ENCODE measurements at places on chromosomes 5 and 9. TPM values are rescaled to one million over a fixed set of nuclear protein-coding genes. Genes with fewer than 3 reads are reported as not detected.

The PCA3 gene
- not detected for total RNA-seq

The PCDHA8 gene
- total RNA-seq: under 0.01 TPM

The FOXD4L4 gene
- total RNA-seq: under 0.01 TPM

The QRFP gene
- not detected for total RNA-seq

The MARCHF3 gene
- total RNA-seq: 18.8 TPM

The IFNA13 gene
- not detected for total RNA-seq

The C1QTNF2 gene
- total RNA-seq: 0.72 TPM

The SH3TC2 gene
- 7.9 TPM for total RNA-seq

The ACTBL2 gene
- total RNA-seq: 1.7 TPM

The WDR31 gene
- 0.28 TPM for total RNA-seq

The ACER2 gene
- 1.6 TPM for total RNA-seq

The TMEM252 gene
- not detected for total RNA-seq

The ORM2 gene
- total RNA-seq: not detected

The TMEM215 gene
- total RNA-seq: not detected

The P4HA2 gene
- total RNA-seq: 225 TPM

The SOX30 gene
- not detected for total RNA-seq

The ASPN gene
- under 0.01 TPM for total RNA-seq

The EPB41L4A gene
- total RNA-seq: under 0.01 TPM

The PCDHA7 gene
- total RNA-seq: under 0.01 TPM

The BARHL1 gene
- total RNA-seq: not detected

The TAF11L12 gene
- not detected for total RNA-seq

The GLT6D1 gene
- total RNA-seq: not detected

The C5orf52 gene
- not detected for total RNA-seq

The ADGRV1 gene
- total RNA-seq: under 0.01 TPM

The FASTKD3 gene
- 12.7 TPM for total RNA-seq

The PCDHGA6 gene
- 4.2 TPM for total RNA-seq

The TMEM174 gene
- not detected for total RNA-seq

The SPOCK1 gene
- total RNA-seq: 5.0 TPM

The PCDHGA9 gene
- total RNA-seq: 3.9 TPM

The OMD gene
- not detected for total RNA-seq

The SLC6A19 gene
- total RNA-seq: not detected

The C1QTNF3 gene
- 0.28 TPM for total RNA-seq

The CCNI2 gene
- not detected for total RNA-seq

The FOXI1 gene
- not detected for total RNA-seq

The NME5 gene
- total RNA-seq: under 0.01 TPM

The TCF7 gene
- total RNA-seq: 0.83 TPM

The C5orf34 gene
- 7.2 TPM for total RNA-seq

The PCDHGA5 gene
- total RNA-seq: 2.0 TPM

The SPINK6 gene
- total RNA-seq: not detected

The MCC gene
- total RNA-seq: 20.6 TPM

The CKMT2 gene
- total RNA-seq: 0.28 TPM

The NUDT12 gene
- total RNA-seq: 10.0 TPM

The HAPLN1 gene
- total RNA-seq: 0.56 TPM

The BAAT gene
- total RNA-seq: not detected

The PRELID2 gene
- 8.6 TPM for total RNA-seq

The GPR151 gene
- total RNA-seq: not detected

The SH2D3C gene
- total RNA-seq: 0.28 TPM

The JAKMIP2 gene
- not detected for total RNA-seq

The COMMD10 gene
- 35.8 TPM for total RNA-seq

The SLC34A1 gene
- total RNA-seq: not detected

The FGF18 gene
- not detected for total RNA-seq

The IRX1 gene
- total RNA-seq: not detected

The CD74 gene
- 0.18 TPM for total RNA-seq
